ENCODE measurements at places on chromosomes 12 and 14.

GRCh38 chr12:14618983-14619382, 51.3 kb upstream of the PLBD1 start:
- no peak for DNase-seq

DNA sequence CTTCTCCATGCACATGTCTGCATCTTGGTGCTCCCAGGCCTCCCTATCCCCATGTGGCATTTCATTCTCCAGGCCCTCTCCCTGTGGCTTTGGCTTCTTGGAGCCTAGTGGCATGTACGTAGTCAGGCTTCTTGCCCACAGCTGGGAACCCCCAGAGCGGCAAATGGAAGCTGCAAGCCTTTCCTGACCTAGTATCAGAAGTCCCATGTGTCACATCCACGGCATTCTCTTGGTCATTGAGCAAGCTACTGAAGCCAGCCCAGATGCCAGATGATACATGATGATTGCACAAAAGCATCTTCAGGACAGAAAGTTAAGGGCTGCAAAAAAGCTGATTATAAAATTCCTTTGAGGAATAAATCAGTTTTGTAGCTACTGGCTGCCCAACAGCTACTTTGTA, 154.9 kb downstream of the PELI2 start:
- DNase-seq, result no peak

DNA sequence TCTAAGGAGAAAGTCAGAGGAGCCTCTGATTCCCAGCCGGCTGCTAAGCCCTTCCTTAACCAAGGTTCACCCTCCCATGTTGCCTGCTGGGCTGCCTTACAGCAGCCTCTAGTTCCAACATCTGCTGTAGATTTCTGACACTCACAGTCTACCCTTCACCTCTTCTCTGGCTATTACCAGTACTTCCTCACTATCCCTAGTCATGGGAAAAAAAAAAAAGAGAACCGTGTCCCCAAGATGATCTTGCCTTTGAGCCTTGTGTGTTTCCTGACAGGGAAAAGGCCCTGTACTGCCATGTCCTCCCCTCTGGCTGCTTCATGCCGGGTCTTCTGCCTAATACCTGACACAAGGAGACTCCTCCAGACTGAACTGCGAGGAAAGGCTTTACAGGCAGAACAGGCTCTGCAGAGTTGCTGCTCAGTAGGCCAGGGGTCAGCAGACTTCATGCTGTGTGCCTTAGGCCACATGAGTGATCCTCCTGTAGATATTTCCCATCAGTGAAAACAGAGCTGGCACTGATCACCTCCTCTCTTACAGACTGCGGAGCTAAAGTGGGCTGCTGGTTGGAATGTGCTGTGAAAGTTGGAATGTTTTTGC, 46.8 kb downstream of the PRKCH start:
- no peak for DNase-seq

GRCh38 chr14:68607081-68607866, 185.6 kb downstream of the ZFP36L1 start:
- DNase-seq, result no peak

GRCh38 chr12:132596016-132596415, 14.4 kb downstream of the LRCOL1 start:
- DNase-seq, result no peak
